ENCODE measurements at places on chromosomes 3 and 15.

DNA sequence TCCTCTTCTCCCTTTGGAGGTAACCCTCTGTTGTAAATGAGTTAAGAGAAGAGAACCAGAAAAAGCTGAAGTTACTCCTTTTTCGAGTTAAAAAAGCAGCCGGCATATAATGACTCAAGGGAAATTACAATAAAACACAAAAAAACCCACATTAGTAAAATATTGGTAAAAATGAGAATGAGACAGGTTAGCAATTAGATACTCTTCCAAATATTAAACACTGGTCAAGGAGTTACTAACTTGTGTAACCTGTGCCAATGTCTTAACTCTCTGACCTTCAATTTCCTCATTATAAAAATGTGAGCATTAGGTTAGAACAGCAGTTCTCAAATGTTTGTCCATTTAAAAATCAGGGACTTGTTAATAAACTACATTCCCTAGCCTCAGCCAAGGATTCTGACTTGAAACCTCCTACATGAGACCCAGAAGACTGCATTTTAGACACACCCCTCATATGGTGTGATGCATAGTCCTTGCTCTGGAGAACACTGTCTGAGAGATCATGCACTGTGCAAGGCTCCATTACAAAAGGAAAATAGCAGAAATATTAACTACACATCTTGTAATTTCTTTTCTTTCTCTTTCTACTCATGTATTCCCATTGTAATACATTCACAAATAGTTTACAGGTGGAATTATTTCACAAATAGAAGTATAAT is 42.7 kb upstream of the TOP2B start:
- DNase-seq = no peak

- DNase-seq = no peak
These were observed 452.3 kb downstream of the NAALADL2 start for GRCh38 chr3:175311404-175311803.

- no peak for DNase-seq
These were observed 300.7 kb downstream of the WDR72 start for GRCh38 chr15:53458736-53459135.

- no peak for DNase-seq
These were observed 690.2 kb upstream of the DPPA4 start for GRCh38 chr3:110027446-110028080.

GRCh38 chr3:193560870-193561269 is 6.2 kb upstream of the ATP13A4 start:
- no peak for DNase-seq

GRCh38 chr3:1117843-1118473 is 25.1 kb downstream of the CNTN6 start:
- DNase-seq = no peak

DNA sequence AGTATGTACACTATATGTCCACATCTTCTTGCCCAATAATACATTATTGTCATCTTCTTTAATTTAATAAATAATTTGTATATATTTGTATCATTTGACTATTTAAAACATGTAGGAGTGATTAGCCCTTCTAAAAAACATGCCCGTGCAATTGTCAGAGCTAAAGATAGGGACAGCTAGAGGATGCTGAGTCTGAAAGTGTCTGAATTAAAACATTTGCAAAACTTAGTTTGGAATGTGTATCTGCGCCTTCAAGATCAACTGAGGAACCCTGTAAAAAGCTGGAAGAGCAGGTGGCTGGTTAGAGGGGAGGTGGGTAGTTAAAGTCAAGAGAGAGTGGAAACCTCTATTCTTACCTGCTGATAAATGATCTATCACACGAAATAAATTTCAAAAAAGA is 4.7 kb downstream of the SLITRK3 start:
- no peak for DNase-seq

GRCh38 chr15:60444289-60444912 is 34.5 kb downstream of the ICE2 start:
- DNase-seq = no peak

DNA sequence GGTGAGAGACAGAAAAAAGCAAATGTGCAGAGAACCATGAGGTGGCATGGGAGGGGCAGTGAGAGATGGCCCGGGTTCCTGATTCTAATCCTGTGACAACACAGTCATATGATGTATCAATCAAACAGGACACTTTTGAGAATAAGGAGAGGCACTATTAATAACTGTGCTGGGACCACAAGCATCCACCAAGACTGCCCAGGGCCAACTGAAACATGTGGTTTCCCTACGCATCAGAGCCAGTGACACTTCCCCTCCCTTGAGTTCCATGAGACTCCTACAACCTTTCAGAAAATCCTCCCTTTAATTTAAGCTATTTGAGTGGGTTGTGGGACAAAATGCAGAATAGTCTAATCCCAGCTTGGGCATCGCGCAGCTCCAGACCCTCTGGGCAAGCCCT is 17.4 kb downstream of the SH3BP5 start:
- DNase-seq = no peak

DNA sequence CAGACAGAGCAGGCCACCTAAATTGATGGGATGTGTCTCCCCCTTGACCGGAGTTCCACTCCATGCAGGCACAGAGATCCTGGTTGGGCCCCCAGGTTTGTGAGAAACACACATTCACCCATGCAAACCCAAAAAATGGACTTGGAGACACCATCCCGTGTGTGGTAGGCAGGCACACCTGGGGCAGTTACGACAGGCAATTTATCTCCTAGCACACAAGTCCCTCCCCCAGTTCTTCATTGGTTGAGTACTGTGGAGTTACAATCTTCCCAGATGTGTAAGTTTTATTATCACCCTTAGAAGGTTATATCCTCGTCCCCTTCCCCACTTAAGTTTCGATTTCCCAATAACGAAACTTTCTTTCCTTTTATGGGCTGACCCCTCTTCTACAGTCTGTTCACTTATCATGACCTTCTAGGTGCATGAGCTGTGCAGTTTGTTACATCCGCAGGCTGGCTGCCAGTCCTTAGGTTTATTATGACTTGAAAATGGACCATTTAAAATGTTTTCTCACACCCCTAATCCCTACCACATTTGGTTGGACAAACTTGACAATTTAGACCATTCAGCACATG is 27.3 kb downstream of the ARL8B start:
- DNase-seq = no peak

- DNase-seq = no peak
These were observed 154.7 kb upstream of the CADPS start for GRCh38 chr3:63029921-63030320.

GRCh38 chr15:96699871-96700401 is 369.4 kb downstream of the NR2F2 start:
- DNase-seq = no peak
